ENCODE measurements at places on chromosomes 11 and 22. TPM values are rescaled to one million over a fixed set of nuclear protein-coding genes. Genes with fewer than 3 reads are reported as not detected.

EMID1 gene
- 25.5 TPM for total RNA-seq

DNA sequence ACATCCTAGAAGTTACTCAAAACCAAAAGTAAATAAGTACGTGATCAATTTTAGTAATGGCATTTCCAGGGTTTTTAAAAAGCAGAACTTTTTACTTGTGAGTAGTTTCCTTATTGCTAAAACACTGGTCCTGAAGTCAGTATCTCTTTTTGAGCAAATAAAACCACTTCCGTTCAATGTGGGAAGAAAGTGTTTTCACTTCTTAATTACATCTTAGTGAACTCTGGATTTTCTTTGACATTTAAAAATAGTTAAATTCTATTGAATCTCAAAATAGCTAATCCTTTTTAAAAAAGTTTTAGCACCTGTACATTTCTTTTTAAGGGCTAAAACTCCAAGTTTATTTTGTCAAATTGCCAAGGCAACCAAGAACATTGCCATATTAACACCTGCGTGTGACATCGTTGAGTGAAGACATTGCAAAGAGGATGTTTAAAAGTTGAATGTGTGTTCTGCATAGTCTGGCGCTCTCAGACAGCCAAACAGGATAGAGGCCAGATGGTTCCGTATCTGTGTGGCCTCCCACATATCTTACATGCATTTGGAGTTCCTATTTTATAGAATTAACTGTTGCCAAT is 17.2 kb upstream of the OR5B21 start:
- no peak for DNase-seq

GLYATL2 gene
- 0.62 TPM for total RNA-seq

- no peak for DNase-seq
Measured at GRCh38 chr11:37560346-37560745, 962.3 kb upstream of the RAG2 start.

- no peak for DNase-seq
Measured at GRCh38 chr11:61198948-61199523, 4.3 kb upstream of the PGA3 start.

- no peak for DNase-seq
Measured at GRCh38 chr11:35346472-35347156, 72.7 kb downstream of the SLC1A2 start.

DNA sequence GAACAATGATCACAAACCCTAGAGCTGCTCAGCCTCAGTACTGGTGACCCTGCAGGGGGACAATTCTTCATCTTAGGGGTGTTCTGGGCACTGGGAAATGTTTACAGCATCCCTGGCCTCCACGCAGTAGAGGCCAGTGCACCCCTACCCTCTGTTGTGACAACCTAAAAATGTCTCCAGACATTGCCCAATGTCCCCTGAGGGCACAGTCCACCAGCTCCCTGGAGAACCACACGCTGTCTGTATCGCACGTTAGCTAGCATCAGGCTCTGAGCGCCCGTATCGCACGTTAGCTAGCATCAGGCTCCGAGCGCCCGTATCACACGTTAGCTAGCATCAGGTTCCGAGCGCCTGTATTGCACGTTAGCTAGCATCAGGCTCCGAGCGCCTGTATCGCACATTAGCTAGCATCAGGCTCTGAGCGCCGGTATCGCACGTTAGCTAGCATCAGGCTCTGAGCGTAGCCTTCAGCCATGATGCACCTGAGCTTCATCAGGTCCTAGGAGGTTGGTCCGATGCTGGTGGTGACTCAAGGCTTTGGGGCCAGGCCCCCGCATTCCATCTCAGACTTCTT is 111.1 kb upstream of the ANO1 start:
- DNase-seq: no peak

DNA sequence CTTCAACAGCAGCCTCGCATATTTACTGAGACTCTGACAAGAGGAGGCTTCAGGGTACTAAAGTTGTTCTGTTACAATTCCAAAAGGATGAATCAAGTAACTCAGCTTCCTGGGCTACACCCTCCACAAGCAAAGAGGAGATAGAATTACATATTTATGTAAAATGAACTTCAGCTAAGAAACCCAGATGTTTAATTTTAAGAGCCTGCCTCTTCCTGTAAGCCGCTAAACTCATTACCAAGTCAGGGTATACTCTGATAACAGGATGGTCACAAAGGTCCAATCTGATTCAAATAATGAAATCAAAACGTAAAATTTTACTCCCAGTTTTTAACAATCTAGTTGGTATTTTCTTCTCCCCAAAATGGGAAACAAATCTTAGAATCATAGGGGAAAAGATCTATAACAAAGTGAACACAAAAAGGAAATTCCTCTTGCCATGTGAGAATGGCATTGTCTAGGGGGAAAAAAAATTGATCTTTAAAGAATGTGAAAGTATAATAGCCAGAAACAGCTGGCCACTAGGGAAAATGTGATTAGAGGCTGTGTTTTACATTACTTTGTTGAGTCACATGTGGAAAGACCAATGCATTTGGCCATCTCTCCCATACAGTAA is 30.9 kb downstream of the CHEK2 start:
- no peak for DNase-seq

DNA sequence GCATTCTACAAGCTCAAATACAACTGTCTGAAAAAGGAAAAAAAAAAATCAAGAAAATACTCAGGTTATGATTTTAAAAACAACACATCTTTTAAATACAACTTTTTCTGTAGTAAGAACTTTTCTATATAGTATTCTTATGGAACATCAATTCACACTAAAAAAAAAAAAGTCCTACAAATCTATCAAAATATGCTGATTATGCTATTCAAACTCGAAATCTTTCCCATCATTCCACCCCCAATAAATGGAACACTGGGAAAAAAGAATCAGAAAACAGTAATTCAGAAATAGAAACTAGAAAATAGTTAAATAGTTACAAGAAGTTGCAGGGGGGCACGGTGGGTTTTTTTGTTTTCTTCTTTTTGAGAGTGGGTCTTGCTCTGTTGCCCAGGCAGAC is 77.4 kb downstream of the PICALM start:
- DNase-seq: no peak

- DNase-seq: no peak
Measured at GRCh38 chr22:45731798-45732495, 60.3 kb downstream of the ATXN10 start.

DNA sequence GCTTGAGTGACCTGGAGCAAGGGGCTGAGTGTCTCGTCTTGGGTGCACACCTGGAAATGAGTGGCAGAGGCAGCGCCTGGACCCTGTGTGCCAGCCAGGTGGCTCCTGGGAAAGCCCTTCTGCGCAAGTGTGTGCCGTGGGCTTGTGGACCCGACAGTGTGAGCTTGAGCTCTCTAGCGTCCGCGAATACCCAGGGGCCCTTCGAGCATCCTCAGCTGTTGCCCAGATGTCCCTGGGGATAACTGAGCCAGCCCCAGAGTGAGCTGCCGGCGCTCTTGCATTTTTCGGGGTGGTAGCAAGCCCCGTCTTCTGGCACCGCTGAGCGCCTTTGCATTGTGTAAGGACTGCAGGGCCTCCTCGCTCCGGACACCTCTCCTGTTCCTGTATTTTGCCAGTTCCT is 399.2 kb downstream of the TBC1D22A start:
- DNase-seq: no peak

All from endothelial cell (in vitro differentiated cells).